ENCODE measurements at places on chromosomes 1 and 21.

DNA sequence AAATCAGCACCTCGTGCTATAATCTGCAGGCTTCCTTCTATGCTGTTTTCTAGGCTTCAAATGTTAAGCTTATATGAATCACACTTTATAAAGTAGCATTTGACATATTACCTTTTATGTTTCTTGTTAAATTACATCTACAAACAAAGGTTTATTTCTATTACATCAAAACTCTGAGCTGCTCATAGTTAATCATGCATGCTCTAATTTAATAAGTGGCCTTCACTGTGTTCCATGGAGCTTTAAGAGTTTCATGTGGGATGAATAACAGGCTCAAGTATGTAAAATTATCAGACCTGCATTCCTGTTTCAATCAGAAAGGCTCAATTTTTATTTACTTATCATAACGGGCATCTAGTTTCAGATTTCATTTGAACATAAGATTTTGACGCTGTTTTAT is 13.0 kb downstream of the SLC19A2 start:
- no peak for DNase-seq

DNA sequence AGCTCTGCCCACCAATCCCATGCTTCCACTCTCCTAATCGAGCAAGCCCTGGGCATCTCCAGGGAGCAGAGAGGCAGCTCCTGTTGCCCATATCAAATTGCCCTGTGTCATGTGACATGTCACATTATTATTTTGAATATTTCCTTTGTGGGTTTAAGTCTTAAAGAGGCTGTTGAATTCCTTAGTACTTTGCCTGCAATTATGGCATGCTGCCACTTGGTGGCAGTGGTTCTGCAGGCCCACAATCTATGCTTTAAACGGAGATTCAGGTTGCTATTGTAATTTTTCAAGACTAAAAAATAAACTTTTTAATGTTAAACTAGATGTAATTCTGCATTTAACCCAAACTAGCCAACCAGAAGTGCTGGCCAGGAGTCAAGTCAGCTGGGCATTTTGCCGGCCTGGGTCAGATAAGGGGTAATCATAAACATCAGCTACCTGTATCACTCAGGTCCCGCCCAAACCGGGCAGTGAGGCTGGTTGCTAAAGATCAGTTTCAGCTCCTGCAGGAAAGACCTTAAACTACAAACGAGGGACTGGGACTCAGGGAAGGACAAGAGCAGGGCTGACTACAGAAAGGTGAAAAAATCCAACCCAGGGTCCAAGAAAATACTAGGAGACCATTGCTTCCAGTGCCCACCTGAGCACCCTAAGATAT is 37.3 kb upstream of the ARHGEF16 start:
- no peak for DNase-seq

GRCh38 chr21:26080211-26080610 is 90.4 kb downstream of the APP start:
- DNase-seq = no peak

DNA sequence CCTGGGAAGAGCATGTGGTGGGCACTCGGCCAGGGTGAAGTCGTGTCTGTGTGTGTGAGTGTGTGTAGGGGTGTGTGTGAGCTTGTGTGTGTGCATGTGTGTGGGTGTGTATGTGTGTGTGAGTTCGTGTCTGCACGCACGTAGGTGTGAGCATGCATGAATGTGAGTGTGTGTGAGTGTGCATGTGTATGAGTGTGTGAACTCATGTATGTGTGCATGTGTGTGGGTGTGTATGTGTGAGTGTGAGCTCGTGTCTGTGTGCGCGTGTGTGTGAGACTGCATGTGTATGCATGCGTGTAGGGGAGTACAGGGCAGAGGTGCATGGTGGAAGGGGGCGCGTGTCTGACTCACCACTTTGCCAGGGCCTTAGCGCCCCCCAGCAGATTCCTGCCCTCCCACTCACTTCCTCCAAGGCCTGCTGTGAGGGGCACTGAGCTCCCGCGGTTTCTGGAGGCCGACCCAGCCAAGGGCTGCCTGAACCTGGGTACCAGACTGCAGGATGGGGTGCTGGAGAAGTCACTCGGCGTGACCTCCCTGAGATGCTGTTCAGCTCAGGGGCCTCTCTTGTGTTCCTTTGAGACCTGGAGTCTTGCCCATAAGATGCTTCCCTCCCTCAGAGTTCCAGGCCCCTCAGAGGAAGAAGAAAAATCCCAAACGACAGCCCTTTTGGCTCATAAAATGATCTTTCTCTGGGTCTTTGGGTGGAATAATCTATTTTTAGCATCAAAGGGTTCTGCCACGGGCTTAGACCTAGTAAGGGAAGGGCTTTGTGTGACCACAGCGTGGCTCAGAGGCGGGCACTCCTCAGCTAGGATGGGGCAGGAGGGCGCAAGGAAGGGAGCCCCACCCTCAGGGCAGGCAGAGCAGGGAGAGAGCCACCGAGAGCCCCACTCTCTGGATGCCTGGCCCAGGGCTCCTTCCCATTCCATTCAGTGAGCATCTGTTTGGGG is 41.1 kb upstream of the RUNX3 start:
- no peak for DNase-seq

DNA sequence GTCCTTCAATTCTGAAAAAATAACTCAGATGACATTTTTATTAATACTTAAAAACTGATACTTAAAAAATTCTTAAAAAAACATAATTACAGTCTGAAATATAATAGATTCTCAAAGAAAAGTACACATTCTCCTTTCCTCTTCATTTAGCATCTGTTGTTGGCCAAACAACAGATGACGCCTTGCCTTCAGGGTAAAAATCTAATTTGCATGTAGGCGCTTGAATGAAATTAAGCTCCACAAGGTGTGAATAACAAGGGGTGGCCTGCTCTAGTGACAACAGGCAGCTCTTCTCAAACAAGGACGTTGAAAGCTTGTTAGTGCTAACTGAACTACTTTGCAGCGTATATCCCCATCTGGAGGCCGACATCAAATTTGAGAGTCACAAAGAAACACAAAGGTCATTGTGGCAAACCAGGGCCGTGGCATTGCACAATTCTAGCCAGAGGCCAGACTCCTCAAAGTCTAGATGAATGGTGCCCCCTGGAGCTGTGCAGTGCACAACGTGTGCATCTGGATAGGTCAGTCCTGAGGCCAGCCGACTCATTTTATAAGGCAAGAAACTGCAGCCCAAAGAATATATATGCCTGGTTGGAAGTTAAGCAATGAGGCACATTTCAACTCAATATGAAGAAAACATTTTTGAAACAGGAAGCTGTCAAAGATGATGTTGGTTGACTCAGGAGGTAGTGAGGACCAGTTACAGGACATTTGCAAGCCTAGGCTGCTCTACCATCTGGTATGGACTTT is 459.2 kb upstream of the RUNX1 start:
- DNase-seq = no peak

- no peak for DNase-seq
Observed at GRCh38 chr1:202959276-202959620, 1.1 kb upstream of the ADIPOR1 start.

DNA sequence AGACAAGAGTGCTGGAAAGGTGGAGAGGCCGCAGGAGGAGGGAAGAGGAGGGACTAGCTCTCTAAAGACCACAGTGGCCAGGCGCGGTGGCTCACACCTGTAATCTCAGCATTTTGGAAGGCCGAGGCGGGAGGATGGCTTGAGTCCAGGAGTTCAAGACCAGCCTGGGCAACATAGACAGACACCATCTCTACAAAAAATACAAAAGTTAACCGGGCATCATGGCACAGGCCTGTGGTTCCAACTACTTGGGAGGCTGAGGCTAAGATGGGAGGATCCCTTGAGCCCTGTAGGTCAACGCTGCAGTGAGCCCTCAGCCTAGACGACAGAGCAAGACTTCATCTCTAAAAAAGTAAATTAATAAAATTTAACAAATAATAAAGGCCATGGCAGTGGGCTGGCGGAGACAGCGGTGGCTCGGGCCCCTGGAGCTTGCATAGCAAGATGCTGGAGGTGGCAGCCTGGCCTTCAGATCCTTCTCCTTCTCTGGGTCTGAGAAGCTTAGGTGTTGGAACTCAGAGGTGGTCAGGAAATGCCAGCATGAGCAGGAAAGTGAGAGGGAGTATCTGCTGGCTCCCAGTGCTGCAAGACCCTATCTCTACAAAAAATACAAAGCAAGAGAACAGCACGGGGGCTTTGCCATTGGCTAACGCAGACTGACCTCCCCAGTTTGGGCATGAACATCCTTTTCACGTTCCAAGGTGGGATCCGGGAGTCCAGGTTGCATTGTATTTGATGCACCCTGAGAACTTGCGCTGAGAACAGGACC is 10.7 kb downstream of the WNT3A start:
- no peak for DNase-seq

DNA sequence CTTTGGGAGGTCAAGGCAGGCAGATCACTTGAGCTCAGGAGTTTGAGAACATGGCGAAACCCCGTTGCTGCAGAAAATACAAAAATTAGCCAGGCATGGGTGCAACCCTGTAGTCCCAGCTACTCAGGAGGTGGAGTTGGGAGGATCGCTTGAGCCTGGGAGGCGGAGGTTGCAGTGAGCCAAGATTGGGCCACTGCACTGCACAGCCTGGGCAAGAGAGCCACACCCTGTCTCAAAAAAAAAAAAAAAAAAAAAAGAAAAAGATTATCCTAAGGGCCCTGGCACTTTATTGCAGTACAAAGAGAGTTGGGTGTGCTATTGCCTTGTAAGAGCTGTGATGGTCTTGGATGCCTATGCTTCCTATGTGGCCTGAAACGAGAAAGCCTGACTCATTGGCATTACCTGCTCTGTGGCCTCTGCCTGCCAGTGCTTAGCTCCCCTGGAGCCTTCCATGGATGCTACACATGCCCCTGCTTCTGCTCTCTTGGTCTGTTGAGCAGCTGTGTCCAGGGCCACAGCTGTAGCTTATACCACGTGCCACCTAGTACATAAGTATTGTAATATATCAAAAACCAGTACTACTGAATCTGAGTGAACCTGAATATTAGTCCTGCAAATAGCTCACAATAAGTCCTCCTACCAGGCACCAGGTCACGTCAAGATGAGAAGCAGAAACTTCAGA is 45.8 kb downstream of the DNAJC6 start:
- no peak for DNase-seq

All from cortex of kidney (tissue), 1 donor.